ENCODE measurements at places on chromosomes 3 and 15.

DNA sequence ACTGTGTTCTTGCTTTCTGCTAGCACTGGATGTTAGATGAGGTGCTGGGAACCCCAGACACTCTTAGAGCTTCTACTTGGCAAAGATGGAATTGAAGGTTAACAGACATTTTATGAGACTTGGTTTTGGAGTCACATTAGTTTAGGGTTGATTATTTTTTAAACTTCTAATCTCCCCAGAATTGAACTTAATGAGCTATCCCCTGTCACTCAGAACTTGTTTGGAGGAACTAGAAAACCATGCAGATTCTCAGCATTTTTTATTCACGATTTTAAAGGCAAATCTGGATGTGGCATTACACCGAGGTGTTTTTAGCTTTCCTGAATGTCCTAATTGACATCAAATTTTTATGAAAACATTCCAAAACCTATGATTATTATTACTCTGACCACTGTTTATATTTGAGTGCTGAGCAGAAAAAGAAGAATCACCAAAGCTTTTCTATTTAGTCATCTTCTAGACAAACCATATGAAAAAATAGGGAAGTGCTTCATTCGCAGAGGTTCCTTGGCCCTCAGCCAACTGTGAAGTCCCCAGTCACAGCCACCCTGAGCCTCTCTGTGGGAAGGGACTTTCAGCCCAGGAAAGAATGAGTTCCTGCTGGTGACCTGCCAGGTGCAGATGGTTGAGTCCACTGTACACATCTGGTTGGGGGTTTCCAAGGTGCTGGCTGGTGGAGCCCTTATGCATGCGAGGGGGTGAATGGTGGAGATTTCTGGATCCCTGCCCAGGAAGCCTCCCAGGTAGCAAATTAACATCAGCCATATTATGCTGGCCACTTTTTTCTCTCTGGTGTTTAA, 196.0 kb upstream of the TOPAZ1 start:
- DNase-seq, result peak; percentile 23

- no peak for DNase-seq
These were observed 108.1 kb downstream of the PLOD2 start for GRCh38 chr3:146052791-146053310.

DNA sequence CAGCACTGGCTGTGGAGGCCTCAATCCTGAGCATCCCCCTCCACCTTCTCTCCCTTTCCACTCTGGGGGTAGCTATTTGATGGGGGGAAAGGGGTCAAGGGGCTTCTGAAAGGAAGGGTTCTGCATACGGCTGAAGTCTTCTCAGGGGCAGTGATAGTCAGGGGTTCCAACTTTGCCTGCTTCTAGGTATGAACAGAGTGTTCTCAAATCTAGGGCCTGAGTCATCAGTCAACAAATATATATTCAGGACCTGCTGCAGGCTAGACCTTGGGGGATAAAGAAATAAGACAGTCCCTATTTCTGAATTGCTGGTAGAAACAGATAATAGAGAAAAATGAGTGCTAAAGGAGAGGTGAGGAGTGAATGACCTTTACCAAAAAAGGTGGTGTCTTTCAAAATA, 12.8 kb downstream of the RGMA start:
- DNase-seq, result no peak

- peak; percentile 24 for DNase-seq
These were observed 218.6 kb downstream of the PDCD6IP start for GRCh38 chr3:34016925-34017587.

DNA sequence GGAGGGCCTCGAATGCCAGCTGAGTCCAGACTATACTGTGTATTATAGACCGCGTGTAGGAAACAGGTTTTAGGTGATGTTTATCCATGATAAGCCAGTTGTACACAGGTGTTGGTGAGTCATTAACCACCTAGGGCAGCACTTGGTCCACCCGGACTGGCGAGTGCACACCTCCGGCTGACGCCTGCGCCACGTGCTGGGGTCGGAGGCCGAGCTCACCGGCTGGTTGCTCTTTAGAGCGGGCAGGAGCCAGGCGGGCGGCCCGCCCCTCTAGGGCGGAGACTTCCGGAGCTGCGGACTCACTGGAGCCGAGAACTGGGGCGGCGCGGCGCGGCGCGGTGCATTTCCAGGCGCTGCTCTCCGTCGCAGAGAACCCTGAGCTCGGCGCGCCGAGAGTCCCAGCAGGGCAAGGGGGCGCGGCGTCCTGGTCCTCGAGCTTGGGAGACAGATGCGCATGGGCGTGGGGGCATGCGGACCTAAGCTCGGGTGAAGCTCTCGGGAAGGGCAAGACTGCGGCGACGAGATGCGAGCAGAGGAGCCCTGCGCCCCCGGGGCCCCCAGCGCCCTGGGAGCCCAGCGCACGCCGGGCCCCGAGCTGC, at the start of gene ESYT3:
ESYT3 (plus strand) TSS at position 341 of the 599 bp plus-strand sequence; CDS start at position 524, 183 bp downstream.
- peak; percentile 55 for DNase-seq

- DNase-seq, result no peak
These were observed 339.0 kb upstream of the NR2E3 start for GRCh38 chr15:71471347-71471746.

GRCh38 chr15:101307897-101308603, 13.0 kb upstream of the SNRPA1 start:
- no peak for DNase-seq

- DNase-seq, result no peak
These were observed 12.3 kb downstream of the MYO5C start for GRCh38 chr15:52283281-52283680.

- DNase-seq, result peak; percentile 85
These were observed 10.5 kb downstream of the ACOX2 start for GRCh38 chr3:58526515-58526957.
